Psoas muscle (tissue), 8 donors: ENCODE measurements at places on chromosomes 6 and 20. TPM values are rescaled to one million over a fixed set of nuclear protein-coding genes. Genes with fewer than 3 reads are reported as not detected.

GRCh38 chr6:111614833-111615582 lies 9.3 kb upstream of the TRAF3IP2 start:
- H3K4me3 ChIP-seq: no peak overlapping the region
- no peak overlapping the region for H3K27ac ChIP-seq
- H3K4me1 ChIP-seq: peaks cover 12% of the 10 kb centered on the region
- no peak for DNase-seq
- no peaks in the 10 kb centered on the region for H3K27me3 ChIP-seq

Gene DEFB124
- not detected for total RNA-seq

- no peak overlapping the region for H3K4me3 ChIP-seq
- no peaks in the 10 kb centered on the region for H3K27me3 ChIP-seq
- DNase-seq: no peak
- no peak overlapping the region for H3K27ac ChIP-seq
- H3K4me1 ChIP-seq: no peaks in the 10 kb centered on the region
Measured at GRCh38 chr6:31383149-31383548, 20.2 kb upstream of the MICA start.

Gene ULBP3
- total RNA-seq: 0.34 TPM

DNA sequence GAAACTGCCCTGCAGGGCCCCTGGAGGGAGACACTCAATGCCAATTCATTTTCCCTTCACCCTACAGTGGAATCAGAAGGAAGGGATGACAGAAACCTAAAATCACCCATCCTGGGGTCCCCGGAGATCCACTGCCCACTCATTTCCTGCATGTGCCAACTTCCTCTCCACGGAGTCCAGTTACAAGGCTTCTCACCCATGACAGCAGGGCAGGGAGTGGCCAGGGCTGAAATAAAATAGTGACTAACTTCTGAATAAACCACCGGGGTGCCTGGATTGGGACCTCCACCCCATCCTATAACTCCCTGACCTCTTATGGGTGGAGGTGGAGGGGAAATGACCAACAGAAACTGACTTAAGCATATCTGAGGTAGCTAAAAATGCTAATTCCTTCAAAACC lies 362.3 kb downstream of the MAFB start:
- H3K4me3 ChIP-seq: no peak overlapping the region
- H3K27me3 ChIP-seq: no peaks in the 10 kb centered on the region
- H3K36me3 ChIP-seq: no peaks in the 10 kb centered on the region
- no peak overlapping the region for H3K27ac ChIP-seq
- DNase-seq: no peak

- H3K4me3 ChIP-seq: no peak overlapping the region
- peaks cover 29% of the 10 kb centered on the region for H3K36me3 ChIP-seq
- H3K4me1 ChIP-seq: no peaks in the 10 kb centered on the region
- H3K27ac ChIP-seq: no peak overlapping the region
- no peak for DNase-seq
Measured at GRCh38 chr6:41767112-41767833, 12.4 kb downstream of the FRS3 start.

DNA sequence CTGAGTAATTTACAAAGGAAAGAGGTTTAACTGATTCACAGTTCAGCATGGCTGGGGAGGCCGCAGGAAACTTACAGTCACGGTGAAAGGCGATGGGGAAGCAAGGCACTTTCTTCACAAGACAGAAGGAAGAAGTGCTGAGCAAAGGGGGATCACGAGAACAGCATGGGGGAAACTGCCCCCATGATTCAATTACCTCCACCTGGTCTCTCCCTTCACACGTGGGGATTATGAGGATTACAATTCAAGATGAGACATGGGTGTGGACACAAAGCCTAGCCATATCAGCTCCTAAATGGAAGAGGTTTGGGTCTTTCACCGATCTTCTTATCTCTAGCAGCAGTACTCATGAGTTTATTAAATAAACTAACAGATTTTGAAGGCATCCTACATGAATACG lies 152.9 kb upstream of the RUNX2 start:
- H3K27me3 ChIP-seq: no peaks in the 10 kb centered on the region
- no peak overlapping the region for H3K4me3 ChIP-seq
- H3K36me3 ChIP-seq: no peaks in the 10 kb centered on the region
- no peaks in the 10 kb centered on the region for H3K4me1 ChIP-seq

DNA sequence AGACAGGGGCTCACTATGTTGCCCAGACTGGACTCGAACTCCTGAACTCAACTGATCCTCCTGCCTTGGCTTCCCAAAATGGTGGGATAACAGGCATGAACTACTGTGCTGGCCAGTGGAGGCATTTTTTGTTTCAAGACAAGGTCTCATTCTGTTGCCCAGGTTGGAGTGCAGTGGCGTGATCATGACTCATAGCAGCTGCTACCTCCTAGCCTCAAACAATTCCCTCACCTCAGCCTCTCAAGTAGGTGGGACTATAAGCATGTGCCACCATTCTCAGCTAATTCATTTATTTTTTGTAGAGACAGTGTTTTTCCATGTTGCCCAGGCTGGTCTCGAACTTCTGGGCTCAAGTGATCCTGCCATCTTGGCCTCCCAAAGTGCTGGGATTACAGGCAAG lies 17.2 kb downstream of the ENPP3 start:
- no peaks in the 10 kb centered on the region for H3K36me3 ChIP-seq
- H3K27ac ChIP-seq: no peak overlapping the region
- H3K4me3 ChIP-seq: no peak overlapping the region
- H3K4me1 ChIP-seq: no peaks in the 10 kb centered on the region

Gene CD24
- 0.69 TPM for total RNA-seq

DNA sequence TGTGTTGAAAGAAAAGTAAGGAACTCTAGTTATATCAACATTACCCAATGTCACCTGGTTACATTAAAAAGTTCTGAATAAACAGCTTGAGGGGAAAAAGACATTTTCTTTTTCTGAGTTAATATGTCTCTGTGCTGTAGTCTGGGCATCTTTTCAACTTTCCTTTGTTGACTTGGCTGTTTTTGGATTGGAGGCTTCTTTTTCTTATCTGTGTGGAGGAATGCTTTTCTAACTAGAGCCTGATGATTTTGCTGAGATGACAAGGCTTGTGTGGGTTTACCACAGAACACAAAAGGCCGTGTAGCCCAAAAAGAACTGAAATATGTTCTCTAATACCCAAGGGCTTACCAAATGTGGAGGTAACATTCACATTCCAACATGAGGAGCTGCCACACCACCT lies 161.8 kb downstream of the KCNQ5 start:
- no peak for DNase-seq
- peak overlapping the region; percentile 46 for H3K27ac ChIP-seq
- H3K4me3 ChIP-seq: no peak overlapping the region
- H3K27me3 ChIP-seq: no peaks in the 10 kb centered on the region
- peaks cover 26% of the 10 kb centered on the region for H3K4me1 ChIP-seq

Gene MUCL3
- not detected for total RNA-seq
